ENCODE measurements at places on chromosomes 5 and 9.

- no peak for DNase-seq
These were observed 2.1 kb downstream of the ADGRD2 start for GRCh38 chr9:124452326-124452725.

DNA sequence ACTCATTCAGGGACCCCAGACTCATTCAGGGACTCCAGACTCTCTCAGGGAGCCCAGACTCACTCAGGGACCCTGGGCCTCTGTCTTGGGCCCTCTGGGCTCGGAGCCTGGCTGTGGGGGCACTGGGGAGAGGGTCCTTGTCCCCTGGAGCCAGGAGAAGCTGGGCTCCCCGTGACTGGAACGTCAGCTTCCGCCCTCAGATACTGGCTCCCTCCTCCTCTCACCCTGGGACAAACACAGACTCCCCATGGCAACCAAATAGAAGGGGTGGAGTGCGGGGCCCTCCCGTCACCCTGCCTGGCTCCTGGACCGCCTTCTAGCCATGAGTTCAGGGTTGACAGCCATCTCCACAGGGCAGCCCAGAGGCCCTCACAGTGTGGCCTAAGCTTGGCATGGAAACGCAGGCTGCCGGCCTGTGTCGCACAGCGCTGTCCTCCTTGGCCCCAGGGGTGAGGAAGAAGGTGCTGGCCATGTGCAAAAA lies 27.6 kb downstream of the ZDHHC11B start:
- DNase-seq = no peak

DNA sequence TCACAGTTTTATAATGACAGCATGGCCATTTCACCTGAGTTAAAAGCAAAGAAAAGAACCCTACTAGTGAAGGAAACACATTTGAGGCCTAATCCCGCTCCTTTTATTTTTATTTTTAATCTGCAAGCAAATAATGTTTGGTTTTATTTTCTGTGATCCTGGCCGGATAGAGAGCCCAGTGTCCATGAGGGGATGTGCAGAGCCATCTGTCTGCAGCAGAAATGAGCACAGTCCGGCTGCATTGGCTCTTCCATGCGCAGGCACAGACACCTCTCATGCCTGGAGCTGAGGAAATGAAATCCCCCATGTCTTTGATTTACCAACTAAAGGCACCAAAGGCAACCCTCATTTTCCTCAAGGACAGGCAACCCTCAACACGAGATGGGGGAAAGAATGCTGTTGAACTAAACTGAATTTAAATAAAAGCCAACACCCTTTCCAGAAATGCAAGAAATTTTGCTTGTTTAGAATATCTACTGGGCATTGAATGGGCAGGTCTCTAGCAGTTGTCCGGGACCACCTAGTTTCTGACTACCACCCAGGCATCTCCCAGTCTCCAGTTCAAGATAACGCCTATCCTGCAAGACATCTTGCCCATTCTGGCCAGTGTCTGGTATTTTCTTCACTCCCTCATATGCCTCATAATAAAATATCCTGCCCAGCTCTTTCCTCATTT lies 47.9 kb upstream of the SEMA6A start:
- no peak for DNase-seq

DNA sequence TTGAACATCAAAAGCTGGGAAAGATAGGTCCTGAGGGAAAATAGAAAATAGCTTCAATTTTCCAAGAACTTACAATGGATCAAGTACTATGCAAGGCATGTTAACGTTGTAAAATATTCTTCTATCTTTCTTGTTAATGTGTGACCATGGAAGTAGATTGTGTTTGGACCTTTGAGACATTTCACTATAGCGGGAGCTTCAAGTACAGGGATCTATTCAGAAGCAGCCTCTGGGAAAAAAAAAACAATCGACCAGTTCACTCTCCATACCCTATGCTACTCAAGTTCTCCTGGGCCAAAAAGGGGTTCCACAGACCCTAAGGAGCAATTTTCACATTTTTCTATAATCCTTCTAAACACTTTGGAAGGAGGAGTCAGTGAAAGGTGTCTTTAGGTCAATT lies 54.1 kb upstream of the ATP10B start:
- no peak for DNase-seq

GRCh38 chr5:72618708-72619107 lies 111.5 kb upstream of the ZNF366 start:
- DNase-seq = no peak

DNA sequence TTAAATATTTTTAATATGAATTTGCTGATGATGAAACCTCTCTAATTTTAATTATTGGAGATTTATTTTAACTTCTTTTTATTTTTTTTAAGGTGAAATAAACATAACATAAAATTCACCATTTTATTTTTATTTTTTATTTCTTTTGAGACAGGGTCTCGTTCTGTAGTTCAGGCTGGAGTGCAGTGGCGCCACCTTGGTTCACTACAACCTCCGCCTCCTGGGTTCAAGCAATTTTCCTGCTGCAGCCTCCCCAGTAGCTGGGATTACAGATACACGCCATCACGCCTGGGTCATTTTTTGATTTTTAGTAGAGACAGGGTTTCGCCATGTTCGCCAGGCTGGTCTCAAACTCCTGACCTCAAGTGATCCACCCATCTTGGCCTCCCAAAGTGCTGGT lies 402.9 kb downstream of the PRR16 start:
- DNase-seq = no peak

GRCh38 chr9:22682536-22682935 lies 235.9 kb downstream of the DMRTA1 start:
- DNase-seq = no peak

All from stimulated activated naive CD4-positive, alpha-beta T cell (primary cell).